T-helper 1 cell treated with Interleukin-12 subunit alpha and Interleukin-12 subunit beta and Interleukin-4 antibody, amounts not matched to agents 30 ng/mL and 1 ng/mL, for 36 hours (primary cell): ENCODE measurements at places on chromosomes 3 and 15. TPM values are rescaled to one million over a fixed set of nuclear protein-coding genes. Genes with fewer than 3 reads are reported as not detected.

The TM4SF4 gene
- total RNA-seq = not detected in 2 replicates

The ZCWPW2 gene
- total RNA-seq = 0.12 TPM in 1 of 2 replicates, not detected in the other

The FGF12 gene
- 0.56 TPM in 1 of 2 replicates, not detected in the other for total RNA-seq

The RHOV gene
- 0.37 and 0.78 TPM in 2 replicates for total RNA-seq

The GOLGA6B gene
- not detected in 2 replicates for total RNA-seq

The CASR gene
- not detected in 2 replicates for total RNA-seq

The CCNDBP1 gene
- total RNA-seq = 71.9 and 77.8 TPM in 2 replicates

The GOLGA6L7 gene
- not detected in 2 replicates for total RNA-seq

The CSPG4 gene
- total RNA-seq = not detected in 2 replicates

The ITIH3 gene
- not detected in 2 replicates for total RNA-seq

The IQCF5 gene
- total RNA-seq = not detected in 2 replicates

The EOMES gene
- total RNA-seq = 18.6 and 19.0 TPM in 2 replicates

The CCRL2 gene
- 6.0 and 6.8 TPM in 2 replicates for total RNA-seq

The ROBO2 gene
- total RNA-seq = not detected in 2 replicates

The CNTN6 gene
- total RNA-seq = not detected in 2 replicates

The C3orf49 gene
- not detected in 2 replicates for total RNA-seq

The RYK gene
- 8.7 and 10.5 TPM in 2 replicates for total RNA-seq

The ZNF662 gene
- total RNA-seq = 0.39 and 0.54 TPM in 2 replicates

The HES1 gene
- 8.8 and 10.8 TPM in 2 replicates for total RNA-seq

The CACNA2D2 gene
- total RNA-seq = 1.7 and 1.8 TPM in 2 replicates

The EIF4E3 gene
- 61.6 and 64.2 TPM in 2 replicates for total RNA-seq

The PARP15 gene
- total RNA-seq = 43.2 and 43.5 TPM in 2 replicates

The LYZL4 gene
- not detected in 2 replicates for total RNA-seq

The MED12L gene
- total RNA-seq = 1.4 and 2.2 TPM in 2 replicates

The C3orf22 gene
- total RNA-seq = not detected in 2 replicates

The ZPLD1 gene
- not detected in 2 replicates for total RNA-seq

The KCNAB1 gene
- 0.07 and 0.12 TPM in 2 replicates for total RNA-seq

The KBTBD13 gene
- not detected in 2 replicates for total RNA-seq

The AQP9 gene
- total RNA-seq = not detected in 2 replicates

The DIS3L gene
- 36.6 and 39.0 TPM in 2 replicates for total RNA-seq

The CLDN1 gene
- total RNA-seq = 0.07 and 0.37 TPM in 2 replicates

The SOX2 gene
- not detected in 2 replicates for total RNA-seq

The CAND2 gene
- 0.17 and 0.78 TPM in 2 replicates for total RNA-seq

The PLSCR5 gene
- not detected in 2 replicates for total RNA-seq

The ACTRT3 gene
- 0.39 and 0.59 TPM in 2 replicates for total RNA-seq

The LMAN1L gene
- total RNA-seq = 3.7 and 3.8 TPM in 2 replicates

The CAMP gene
- not detected in 2 replicates for total RNA-seq

The LIPH gene
- not detected in 2 replicates for total RNA-seq

The NR2E3 gene
- not detected in 2 replicates for total RNA-seq

The HRG gene
- not detected in 2 replicates for total RNA-seq

The ATP13A5 gene
- total RNA-seq = not detected in 2 replicates

The LTK gene
- 0.49 and 0.78 TPM in 2 replicates for total RNA-seq
